ENCODE measurements at places on chromosomes 4 and X.

DNA sequence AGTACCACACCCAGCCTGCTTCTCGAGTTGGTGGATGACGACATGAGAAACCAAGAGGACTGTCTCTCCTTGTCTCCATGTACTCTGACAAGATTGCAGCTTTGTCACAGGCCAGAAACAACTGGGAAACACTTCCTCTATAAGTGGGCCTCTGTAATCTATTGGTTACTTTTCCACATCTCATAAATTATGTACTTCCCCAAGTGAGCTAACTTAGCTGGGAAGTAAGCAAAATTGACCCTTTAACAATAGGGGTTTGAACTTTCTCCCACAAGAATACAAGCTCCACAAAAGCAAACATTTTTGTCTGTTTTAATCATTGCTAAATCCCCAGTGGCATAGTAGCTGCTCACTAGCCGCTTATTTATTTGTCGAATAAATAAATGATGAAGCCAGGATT is 14.1 kb upstream of the USO1 start:
- no peak for DNase-seq

- no peak for DNase-seq
Observed at GRCh38 chrX:1717373-1717772, 102.5 kb downstream of the ASMT start.

- DNase-seq: no peak
Observed at GRCh38 chr4:82988323-82988832, 22.2 kb downstream of the LIN54 start.

GRCh38 chrX:15194146-15194545 is 75.7 kb downstream of the ASB9 start:
- no peak for DNase-seq

GRCh38 chr4:135532132-135532531 is 1330.5 kb upstream of the PABPC4L start:
- DNase-seq: no peak

- DNase-seq: no peak
Observed at GRCh38 chr4:70734971-70735370, 13.2 kb downstream of the RUFY3 start.

GRCh38 chr4:57187246-57187645 is 77.1 kb upstream of the IGFBP7 start:
- DNase-seq: no peak

DNA sequence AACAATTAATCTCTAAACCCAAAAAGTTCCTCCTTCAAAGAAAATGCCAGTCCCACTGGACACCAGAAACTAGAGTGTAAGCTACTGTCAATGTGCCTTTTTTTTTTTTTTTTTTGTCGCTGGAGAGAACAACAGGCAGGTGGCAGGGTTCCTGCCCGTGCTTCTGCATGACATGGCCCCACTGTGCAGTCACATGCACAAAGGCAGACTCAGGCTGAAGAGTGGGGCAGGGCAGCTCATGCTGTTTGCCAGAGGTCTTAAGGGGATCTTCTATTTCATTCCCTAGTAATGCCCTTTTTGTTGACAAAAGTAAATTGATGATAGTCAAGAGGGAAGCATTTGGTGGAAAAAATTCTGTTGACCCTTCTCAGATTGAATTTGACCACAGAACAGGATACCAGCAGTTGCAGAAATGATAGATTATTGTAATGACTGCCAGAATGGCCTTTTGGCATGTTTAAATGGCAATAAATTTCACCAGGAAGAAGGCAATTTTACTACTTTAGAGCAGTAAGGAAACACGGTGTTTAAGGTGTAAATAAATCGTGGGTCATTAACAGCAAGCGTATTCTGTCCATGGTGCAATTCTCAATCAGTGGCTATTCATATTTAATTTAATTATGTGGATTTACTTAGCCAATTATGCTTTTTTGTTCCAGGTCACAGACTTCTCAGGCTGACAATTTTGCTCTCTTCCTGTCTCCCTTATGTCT is 80.9 kb downstream of the NKX6-1 start:
- no peak for DNase-seq

DNA sequence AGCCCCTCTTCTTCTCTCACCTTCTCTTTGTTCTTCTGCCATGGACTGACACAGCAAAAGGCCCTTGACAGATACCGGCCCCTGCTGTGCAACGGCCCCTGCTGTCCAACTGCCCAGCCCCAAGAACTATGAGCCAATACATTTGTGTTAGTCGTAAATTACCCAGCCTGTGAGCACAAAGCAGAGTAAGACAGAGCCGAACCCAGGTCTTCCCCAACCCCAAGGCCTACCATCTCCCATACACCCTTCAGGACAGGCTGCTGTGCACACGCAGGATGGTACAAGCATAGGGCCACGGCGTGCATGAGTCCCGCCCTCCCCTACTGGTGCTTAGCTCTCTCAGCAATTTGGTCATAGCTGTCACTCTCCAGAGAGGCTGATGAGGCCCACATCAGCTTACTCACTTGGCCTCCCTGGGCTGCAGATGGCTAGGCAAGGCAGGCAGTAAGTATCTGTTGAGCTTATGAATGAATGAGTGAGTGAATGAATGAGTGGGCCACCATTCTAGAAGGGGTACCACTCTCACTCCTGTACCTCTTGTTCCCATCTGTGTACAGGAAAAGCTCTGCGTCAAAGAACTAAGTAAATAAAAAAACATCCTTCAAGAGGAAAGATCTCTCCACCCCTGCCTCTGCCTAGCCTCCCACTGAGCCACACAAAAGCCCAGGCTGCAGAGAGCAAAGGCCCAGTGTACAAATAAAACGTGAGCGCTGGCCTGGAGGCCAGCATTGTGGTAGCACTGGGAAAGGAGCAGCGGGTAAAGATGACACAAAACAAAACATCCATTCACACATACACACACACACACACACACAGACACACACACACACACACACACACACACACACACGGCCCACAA is 13.9 kb downstream of the WDR1 start:
- DNase-seq: no peak

DNA sequence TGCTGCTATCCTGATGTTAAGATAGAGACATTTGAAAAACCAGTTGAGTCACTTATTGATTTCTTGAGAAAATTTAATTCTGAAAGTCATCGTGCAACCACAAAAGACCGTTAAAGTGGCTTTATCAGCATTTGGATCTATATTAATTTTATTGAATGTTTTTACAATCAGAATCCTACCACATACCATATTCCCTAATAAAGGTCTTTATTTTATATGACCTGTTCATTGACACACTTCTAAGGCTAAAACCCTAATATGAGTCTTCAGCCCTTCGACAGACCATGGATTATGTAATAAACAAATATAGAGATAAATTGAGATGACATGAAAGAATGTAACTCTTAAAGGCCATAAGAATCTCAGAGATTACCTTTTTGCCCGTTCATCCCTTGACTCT is 68.1 kb downstream of the BANK1 start:
- DNase-seq: no peak

GRCh38 chr4:157558016-157558415 is 337.5 kb downstream of the GRIA2 start:
- DNase-seq: no peak

DNA sequence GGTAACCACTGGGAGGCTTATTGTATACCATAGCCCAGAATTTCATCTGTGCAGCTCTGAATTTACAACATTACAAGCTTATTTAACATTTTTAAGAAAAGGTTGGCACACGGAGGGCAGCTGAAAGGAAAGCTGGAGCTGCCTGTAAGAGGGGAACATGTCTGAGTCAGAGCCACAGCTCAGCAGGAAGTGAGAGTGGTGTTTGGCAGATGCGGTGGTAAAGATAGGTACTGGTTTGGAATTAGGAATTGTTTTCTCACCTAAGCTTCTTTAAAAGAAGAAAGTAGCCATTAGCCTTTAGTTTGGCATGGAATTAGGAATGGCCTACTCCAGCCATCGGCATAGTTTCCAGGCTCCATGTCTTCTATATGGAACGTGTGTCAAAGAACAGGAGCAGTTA is 172.5 kb upstream of the ANXA3 start:
- no peak for DNase-seq

GRCh38 chr4:85733798-85734197 is 258.8 kb downstream of the ARHGAP24 start:
- no peak for DNase-seq

DNA sequence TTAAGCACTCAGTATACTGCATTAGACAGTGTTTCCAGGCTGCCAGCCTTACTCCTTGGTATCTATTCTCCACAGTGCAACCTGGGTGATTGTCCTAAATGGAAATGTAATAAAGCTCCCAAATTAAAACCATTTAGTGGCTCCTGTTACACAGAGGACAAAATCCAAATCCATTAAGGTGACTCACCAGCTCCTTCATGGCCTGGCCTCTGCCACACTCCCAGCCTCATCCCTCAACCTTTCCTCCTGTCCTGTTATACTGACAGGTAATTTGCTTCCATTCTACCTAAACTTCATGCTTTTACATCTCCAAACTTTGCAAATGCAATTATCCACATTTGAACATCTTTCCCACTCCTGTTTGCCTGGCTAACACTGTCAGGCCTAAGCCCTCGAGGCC is 140.3 kb downstream of the INPP4B start:
- no peak for DNase-seq

DNA sequence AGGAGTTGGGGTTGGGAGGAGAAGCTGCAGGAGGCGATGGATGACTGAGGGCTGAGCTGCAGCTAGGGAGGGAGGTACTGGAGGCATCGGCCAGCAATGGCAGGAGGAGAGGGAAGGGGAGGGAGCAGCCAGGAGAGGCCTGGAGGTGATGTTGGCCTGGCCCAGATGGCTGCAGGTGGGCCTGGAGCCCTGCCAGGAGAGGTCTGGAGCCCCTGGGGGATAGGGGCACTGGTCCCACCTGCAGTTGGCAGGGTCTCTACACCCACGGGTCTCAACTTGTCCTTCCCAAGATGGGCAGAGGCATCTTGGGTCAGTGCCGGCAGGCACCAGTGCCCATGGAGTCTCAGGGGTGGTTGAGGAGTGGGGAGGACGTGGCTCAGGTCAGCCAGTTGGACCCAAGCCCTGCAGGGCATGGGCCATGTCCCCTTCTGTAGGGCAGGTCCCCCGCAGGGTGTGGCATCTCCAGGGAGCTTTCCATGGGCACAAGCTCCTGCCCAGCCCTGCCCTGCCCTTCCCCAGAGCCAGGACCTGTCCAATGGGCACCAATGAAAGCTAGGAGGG is 2.7 kb upstream of the MXD4 start:
- DNase-seq: no peak

- DNase-seq: no peak
Observed at GRCh38 chr4:76035799-76036380, at the start of gene CXCL11. Gene CXCL11, minus strand, starts transcription at chr4:76036070. Its CDS starts 83 bp downstream, at chr4:76035987.

DNA sequence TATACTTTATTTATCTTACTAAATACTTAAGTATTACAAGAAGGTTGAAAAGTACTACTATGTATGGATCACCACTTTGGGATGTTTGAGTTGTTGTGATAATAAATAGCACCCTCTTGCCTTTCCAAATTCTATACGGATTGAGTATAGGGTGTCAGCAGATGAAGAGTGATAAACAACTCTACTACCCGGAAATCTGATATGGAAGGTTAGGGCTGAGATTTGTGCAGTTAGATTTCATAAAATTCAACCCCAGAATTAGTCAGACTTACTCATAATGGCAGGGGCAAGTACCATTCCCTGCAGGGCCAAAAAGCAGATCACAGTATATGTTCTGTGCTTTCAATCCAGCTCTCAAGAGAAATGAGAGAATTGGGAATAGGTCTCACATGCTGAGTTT is 1008.9 kb upstream of the PCDH7 start:
- DNase-seq: no peak

- no peak for DNase-seq
Observed at GRCh38 chr4:177092807-177093206, 216.9 kb upstream of the NEIL3 start.

GRCh38 chrX:107804427-107804826 is 21.2 kb upstream of the MID2 start:
- no peak for DNase-seq

- DNase-seq: no peak
Observed at GRCh38 chr4:86334020-86334750, 25.7 kb downstream of the MAPK10 start.

- DNase-seq: no peak
Observed at GRCh38 chr4:165383591-165384073, 4.8 kb downstream of the CPE start.

GRCh38 chrX:138745196-138745595 is 33.7 kb upstream of the FGF13 start:
- DNase-seq: peak; percentile 6

DNA sequence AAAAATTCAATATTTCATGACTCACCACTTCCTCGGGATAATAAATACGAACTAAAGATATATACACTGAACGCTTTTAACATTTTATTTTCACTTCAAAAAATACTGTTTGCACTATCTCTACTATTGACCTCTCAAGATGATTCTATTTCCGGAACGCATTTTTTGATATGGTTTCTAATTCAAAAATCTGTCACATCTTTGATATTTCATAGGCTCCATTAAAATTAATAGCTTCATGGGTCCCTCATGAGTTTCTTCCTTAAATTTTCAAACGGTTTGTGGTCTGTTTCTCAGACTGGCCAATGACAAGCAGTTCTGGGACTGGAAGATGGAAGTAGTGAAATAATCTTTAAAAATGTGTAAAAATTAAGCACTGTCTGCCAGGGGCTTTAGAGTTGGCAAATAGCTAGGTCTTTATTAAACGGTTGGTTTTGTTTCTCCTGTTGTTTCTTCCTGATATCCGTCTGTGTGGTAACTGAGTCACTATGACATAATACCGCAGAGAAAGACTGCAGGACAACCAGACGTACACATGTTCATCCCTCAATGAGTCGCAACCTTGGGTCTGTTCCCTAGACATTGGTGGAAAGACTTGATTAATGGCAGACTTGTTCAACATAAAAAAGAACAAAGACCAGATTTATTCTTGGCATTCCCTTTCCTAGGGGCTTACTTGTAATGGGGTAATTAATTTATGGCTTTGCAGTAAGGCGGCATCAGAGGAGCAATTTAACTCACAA is 133.8 kb downstream of the PALLD start:
- no peak for DNase-seq

- DNase-seq: no peak
Observed at GRCh38 chr4:85107553-85107952, 141.1 kb upstream of the WDFY3 start.

DNA sequence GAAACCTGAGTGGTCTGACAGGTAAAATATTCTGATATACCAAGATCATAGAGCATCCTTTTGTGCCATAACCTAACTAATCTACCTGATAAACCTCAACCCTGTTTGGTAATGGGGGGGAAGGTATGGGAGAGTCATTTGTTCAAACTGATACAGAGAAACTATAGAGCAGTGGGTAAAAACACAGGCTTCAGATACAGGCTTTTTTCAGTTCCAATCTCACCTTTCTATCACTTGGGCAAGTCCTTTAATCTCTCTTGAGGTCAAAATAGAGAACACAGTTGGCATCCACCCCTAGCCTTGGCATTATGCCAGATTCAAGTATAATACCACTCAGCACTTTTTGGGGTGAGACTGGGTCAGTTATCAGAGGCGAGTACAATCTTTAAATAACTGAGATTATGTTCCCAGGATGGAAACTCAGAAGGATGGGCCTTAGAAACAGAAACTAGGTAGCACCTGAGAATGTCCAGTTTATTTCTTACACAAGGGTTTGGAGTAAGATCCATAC is 880 bp upstream of the ETDC start:
- DNase-seq: no peak

GRCh38 chr4:52751487-52751911 is 274 bp upstream of the ERVMER34-1 start:
- DNase-seq: peak; percentile 38
